Fibroblast of mammary gland (primary cell): ENCODE measurements at places on chromosomes 6 and 20.
A peak's percentile ranks its signal among the peaks of the same experiment; 100 is the strongest.

GRCh38 chr6:149400050-149400449 lies at the start of gene SUMO4:
SUMO4 (plus strand) TSS chr6:149400262; CDS start chr6:149400392, 130 bp downstream.
- no peak for DNase-seq

DNA sequence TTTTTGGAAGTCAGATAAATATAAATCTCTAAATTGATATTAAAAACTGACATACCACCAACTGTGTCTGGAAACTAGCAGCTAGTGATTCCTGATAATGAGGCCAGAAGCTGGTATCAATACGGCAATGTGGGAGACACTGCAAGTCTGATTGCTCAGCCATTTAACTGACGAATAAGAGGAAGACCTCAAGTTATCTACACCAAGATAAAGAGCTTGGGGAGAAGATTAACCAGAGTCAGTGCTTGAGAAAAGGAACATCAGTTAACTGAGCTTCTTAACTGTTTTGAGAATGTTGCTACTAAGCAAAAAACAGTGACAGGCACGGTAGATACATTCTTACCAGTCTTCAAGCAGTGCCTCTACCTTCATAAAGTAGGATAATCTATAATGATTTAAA lies 140.4 kb upstream of the TENT5A start:
- DNase-seq, result no peak

DNA sequence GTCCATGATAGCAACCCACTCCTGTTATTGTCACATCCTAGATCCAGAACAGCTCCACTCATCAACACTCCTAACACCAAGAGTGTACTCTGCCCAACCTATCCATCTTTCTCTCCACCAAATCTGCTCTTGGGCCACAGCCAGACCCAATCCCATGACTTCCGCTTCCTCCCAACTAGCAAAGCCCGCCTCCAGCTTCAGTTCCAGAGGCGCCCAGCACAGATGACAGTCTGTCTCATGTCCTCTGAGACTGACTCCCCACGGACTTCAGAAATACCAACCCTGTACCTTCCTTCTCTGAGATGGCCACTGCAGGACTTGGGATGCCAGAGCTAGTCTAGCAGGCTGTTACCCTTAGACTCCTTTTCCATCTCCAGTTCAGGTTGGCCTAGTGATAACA lies 48.6 kb downstream of the DTNBP1 start:
- no peak for DNase-seq

DNA sequence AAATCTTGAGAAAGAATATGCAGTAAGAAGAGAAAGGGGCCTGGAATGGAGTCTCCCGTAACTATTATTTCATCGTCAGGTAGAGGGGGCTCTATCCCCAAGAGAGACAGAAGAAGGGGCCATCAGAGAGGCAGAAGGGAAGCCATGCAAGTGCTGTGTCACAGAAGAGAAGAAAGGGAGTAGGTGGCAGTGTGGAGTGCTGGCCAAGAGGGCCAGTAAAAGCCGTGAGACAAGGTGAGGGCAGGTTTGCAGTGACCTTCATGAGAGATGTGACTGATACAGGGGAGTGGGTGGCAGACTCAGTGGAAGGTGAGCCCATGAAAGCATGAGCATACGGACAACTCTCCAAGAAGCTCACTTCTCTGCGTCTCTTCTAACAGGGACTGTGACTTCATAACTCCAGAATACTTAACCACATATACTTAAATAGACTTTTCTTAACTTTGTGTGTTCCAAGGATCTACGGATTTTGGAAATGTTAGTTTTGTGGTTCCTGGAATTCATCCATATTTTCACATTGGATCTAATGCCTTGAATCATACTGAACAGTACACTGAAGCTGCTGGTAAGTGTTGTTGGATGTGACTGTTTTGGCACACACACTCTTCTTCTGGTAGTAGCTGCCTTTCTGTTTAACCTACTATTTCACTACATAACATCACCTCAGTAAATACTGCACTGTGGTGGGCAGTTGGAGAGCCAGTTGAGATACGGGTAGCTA lies 15.6 kb downstream of the PM20D2 start:
- peak; percentile 61 for DNase-seq

- peak; percentile 40 for DNase-seq
Observed at GRCh38 chr6:6916598-6916997, 191.2 kb upstream of the RREB1 start.

GRCh38 chr20:39799366-39799965 lies 837.3 kb downstream of the DHX35 start:
- peak; percentile 30 for DNase-seq

DNA sequence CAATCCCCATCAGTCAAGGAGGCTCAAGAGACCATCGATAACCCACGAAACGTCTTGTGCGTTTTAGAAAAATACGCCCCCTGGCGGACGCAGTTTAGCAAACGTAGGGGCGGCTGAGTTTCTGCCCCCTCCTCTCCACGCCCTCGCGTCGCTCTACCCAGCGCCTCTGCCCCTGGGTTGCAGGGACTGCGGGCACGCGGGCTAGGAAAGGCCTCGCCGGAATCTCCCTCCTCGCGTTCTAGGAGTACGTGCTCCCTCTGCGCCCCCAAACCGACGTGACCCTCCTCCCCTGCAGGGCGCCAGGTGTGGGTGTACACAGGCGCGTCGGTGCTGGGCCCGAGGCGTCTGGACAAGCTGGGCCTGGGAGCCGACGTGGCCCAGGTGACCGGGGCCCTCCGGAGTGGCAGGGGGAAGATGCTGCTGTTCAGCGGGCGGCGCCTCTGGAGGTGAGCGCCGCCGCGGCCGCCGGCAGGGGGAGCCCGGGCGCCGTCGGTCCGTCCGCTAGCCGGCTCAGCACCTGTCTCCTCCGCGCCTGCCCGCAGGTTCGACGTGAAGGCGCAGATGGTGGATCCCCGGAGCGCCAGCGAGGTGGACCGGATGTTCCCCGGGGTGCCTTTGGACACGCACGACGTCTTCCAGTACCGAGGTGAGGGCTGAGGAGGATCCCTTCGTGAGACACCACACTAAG lies 5.3 kb downstream of the MMP9 start:
- peak; percentile 48 for DNase-seq

DNA sequence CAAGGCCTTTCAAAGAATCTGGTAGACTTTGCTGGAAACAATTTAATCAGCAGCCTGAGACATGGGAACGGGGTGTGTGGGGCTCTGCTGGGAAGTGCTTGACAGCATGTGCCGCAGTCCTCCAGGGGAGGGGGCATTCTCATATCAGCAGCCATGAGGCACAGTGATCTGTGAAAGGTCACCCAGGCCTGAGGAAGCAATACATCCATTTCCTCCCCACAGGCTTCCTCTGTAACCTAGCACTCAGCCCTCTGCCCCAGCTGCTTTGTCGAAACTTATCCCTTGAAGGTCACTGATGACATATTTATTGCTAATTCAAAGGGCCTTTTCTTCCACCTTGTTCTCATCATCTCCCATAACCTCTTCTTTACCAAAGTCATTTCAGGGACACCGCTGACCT lies 103.3 kb downstream of the TNFAIP3 start:
- DNase-seq, result no peak

GRCh38 chr20:1214838-1215261 lies 11.0 kb upstream of the RAD21L1 start:
- DNase-seq, result peak; percentile 36

GRCh38 chr6:148169706-148170105 lies 172.9 kb upstream of the SASH1 start:
- DNase-seq, result no peak

GRCh38 chr6:28383235-28384142 lies 16.1 kb downstream of the ZSCAN12 start:
- DNase-seq, result peak; percentile 95

- DNase-seq, result no peak
Observed at GRCh38 chr6:133551436-133551835, 310.3 kb downstream of the EYA4 start.

DNA sequence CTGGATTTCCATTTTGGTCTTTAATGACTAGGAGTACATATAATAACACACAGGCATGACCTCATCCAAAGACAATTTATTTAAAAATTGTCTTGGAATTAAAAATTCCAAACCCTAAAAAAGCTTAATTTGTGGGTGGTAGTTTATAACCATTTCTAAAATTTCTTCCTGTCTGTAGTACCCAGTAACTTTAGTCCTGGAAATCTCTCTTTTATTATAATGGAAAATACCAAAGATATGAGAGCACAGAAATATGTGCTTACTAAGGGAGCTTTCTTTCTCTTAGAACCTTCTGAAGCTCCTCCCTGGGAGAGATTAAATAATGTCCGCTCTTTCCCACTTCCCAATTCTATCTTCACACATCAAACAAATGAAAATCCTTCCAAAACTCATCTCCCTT lies 70.5 kb upstream of the PRL start:
- no peak for DNase-seq

DNA sequence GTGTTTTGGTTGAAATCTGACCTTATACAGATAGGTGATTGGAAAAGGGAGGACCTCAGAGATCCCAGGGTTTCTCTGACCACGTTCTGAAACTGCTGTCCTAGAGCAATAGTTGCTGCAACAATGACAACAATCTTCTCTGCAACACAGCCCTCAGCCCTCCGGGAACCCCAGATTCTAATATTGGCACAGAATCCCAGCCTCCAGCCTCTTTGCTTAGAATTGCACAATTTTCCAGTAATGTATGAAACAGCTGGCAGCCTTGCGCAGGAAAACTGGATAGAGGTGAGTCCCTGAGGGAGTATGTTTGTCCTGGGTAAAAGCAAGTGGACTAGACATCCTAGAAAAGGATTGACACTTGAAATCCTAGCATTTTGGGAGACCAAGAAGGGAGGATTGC lies 30.4 kb upstream of the PNRC1 start:
- peak; percentile 90 for DNase-seq

GRCh38 chr6:54716877-54717276 lies 129.7 kb upstream of the FAM83B start:
- peak; percentile 15 for DNase-seq

- DNase-seq, result no peak
Observed at GRCh38 chr6:107750176-107750797, 73.8 kb downstream of the SCML4 start.

DNA sequence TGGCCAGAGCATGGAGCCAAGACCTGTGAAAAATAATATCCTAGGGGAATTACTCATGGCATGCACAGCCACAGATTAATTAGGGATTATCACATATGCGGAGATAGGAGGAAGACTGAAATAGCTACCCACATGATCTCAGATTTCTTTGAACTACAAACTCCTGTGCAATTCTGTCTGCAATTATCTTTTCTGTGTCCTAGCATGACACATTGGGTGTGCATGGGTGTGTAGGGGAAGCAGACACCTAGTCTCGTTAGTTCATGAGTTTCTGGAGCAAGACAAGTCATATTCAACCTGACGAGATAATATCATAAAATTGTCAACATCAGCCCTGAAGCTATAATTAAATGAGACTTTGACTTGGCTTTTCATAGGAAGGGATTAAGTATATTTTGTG lies 3.6 kb upstream of the SLC17A4 start:
- no peak for DNase-seq

DNA sequence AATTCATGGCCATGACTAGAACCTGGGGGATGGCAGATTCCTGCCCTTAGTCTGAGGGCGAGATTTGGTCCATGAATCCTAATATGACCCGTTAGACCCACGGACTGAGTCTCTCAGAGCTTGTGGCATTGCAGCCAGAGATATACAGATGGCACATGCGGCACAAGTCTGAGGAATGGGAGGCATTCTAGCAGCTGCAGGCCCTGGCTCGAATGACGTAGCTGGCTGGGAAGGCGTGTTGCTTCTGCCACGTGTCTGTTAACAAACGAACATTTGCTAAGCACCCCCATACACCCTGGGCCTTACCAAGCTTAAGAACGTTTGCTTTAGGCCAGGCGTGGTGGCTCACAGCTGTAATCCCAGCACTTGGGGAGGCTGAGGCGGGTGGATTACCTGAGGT lies 68.0 kb downstream of the CD164 start:
- DNase-seq, result no peak

- DNase-seq, result no peak
Observed at GRCh38 chr6:78502386-78502887, 364.9 kb upstream of the IRAK1BP1 start.

DNA sequence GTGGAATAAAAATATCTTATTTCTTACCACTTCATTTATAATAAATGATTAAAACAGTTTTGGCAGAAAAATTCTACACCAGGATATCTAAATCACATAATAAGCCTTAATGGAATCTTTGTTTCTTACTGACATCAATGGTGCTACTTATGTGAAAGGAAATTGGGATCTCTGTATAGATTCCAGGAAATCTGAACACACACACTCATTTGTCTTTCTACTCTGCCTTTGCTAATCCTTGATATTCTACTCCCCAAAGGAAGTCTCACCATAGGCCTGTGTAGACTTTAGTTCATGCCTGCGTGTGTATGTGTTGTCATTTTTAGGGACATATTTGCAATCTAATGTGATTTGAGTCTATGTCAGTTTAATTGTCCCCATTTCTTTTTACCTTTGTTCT lies 7.9 kb downstream of the ADGRB3 start:
- DNase-seq, result no peak

- peak; percentile 38 for DNase-seq
Observed at GRCh38 chr20:13142143-13142542, 78.9 kb upstream of the ISM1 start.

DNA sequence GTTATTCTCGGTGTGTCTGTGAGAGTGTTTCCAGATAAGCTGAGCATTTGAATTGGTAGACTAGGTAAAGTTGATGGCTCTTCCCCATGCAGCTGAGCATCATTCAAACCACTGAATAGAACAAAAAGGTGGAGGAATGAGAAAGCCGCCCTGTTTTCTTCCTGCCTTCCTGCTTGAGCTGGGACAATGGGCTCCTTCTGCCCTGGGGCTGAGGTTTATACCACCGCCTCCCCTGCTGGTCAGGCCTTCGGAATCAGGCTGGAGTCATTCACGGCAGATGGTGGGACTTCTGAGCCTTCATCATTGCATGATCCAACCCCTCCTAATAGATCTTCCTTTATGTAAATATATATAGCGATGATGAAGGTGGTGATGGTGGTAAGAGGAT lies 124.9 kb downstream of the ANKRD60 start:
- no peak for DNase-seq

DNA sequence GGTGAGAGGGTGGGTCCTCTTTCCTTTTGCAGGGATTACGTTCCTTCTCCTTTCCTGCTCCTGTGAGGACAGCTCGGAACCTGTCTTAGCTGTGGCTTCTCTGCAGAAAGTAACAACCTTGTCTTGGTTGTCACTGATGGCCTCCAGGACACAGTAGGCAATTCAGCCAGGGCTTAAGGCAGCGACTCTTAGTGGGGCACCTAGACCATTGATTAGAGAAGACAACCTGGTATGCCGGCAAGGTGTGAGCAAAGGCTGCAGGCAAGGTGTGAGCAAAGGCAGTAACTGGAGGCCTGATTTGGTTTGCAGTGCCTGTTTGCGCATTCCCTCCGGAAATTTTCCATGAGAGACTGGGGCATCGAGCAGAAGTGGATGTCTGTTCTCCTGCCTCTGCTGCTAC lies 37.6 kb downstream of the DYNLT1 start:
- no peak for DNase-seq

DNA sequence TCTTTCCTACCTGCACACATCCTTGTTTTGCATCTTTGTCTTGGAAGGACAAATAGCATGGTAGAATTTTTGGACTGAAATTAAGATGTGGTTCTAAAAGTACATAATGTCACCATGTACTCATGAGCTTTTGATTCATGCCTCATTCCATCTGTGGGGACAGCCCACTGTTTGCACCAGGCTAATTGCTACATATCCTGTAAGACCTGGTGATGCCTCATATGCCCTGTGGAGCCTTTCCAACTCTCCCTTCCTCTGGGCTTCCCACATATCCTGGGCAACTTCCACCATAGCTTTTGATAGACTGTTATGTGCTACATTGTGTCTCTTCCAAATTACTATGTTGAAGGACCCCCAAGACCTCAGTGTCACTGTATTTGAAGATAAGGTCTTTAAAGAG lies 213.6 kb upstream of the PREP start:
- DNase-seq, result peak; percentile 80

GRCh38 chr6:25138233-25138933 lies 140.8 kb upstream of the CARMIL1 start:
- DNase-seq, result peak; percentile 92
